ENCODE measurements at places on chromosomes 13 and 19.

GRCh38 chr13:111957913-111958450, 109.0 kb upstream of the SOX1 start:
- no peak for DNase-seq

GRCh38 chr19:3034656-3035541, 5.8 kb upstream of the TLE2 start:
- DNase-seq, result peak; percentile 24

- DNase-seq, result no peak
Measured at GRCh38 chr13:113839536-113840204, 24.2 kb downstream of the GAS6 start.

DNA sequence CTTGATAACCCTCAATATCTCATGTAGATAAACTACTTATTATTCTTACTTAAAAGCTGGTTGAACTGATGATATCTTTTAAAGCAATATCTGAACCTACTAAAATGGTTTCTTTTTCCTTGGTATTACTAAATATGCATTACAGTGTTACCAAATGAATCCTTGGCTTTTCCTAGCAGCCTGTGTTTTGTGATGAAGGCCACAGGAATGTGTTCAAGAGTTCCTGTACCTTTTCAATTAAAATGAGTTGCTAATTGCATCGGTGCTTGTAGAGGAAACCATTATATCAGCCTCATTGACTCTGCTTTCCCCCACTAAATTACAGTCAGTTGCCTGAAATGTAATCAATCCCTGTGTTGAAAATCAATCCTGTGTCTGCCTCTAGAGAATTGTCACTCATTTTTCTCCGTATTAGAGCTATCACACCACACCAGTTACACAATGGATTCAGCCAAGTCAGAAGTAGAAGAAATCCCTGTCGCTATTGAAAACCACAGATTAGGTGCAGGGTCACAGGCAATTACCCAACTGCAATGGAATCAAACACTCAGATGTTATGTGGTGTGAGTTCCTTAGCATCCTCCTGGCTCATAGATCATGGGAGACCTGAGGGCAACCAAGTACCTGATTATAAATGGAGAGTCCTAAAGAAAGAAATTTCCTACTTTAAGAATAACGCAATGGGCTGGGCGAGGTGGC, 13.3 kb downstream of the FAM216B start:
- DNase-seq, result no peak

- peak; percentile 49 for DNase-seq
Measured at GRCh38 chr19:46828484-46828883, 22.2 kb downstream of the AP2S1 start.

- DNase-seq, result peak; percentile 14
Measured at GRCh38 chr19:50909240-50910070, 1.7 kb downstream of the KLK4 start.

- DNase-seq, result no peak
Measured at GRCh38 chr13:26831336-26831908, 70.8 kb upstream of the GPR12 start.

GRCh38 chr13:41938918-41939317, 22.0 kb downstream of the VWA8 start:
- no peak for DNase-seq

GRCh38 chr19:35777961-35778360, 2.6 kb downstream of the ARHGAP33 start:
- no peak for DNase-seq
